EL (cell line): ENCODE measurements at places on chromosomes 13 and 19.
A peak's percentile ranks its signal among the peaks of the same experiment; 100 is the strongest.

DNA sequence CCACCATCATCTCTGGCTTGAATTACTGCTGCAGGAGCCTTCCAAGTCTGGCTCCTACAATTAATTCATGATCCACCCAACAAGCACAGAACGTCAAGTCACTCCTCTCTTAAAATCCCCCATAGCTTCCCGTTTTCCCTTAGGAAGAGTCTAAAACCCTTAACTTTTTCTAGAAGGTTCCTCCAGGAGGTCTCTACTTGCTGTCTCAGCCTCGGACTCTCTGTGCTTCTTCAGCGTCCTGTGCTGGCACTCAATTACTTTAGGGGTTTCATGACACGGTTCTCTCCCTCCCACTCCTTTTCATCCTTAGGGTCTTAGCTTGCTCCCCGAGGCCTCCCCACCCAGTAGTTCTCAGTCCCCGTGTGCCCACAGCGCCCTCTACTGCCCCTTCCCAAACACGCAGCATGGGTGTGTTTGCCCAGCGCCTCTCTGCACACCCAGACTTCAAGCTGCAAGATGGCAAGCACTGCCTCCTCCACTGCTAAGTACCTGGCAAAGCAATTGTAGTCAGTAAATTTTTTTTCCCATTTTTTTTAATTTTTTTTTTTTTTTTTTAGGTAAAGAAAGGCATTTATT lies 25.8 kb upstream of the MAP3K10 start:
- peak; percentile 47 for DNase-seq

DNA sequence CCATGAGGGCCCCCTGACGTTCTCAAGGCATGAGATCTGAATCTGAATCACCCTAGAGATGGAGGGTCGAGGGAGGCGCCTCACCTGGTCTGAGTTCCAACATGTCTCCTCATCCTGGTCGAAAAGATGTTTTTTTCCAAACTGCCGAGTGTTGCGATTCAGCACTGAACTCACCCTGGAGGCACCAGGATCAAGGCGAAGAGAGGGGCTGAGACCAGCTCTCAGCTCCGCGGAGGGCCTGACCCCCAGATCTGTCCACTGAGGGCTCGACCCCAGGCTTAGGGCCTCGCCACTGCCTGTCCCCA lies 555 bp downstream of the NR2C2AP start:
- DNase-seq = no peak

DNA sequence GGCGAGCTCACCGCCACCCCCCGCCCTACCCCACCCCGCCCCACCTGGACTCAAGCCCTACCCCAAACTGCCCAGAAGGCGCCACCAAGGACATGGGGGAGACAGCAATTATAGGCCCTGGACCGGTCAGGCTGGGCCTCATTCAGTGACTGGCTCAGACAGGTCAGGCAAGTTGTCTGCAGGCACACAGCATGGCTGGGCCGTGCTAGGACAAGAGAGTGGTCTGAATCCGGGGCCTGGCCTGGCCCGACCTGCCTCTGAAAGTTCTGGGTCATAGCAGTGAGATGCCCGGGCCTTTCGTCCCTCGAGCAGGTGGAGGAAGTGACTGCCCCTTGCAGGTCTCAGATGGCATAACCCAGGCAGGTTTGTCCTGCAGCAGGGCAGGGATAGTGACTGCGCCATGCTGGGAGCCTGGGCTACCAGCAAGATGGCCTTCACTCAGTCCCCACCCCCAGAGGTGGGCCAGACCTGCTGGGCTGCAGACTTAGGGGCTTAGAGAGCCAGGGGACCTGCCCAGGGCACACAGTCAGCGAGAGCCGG lies 21.0 kb downstream of the COMP start:
- DNase-seq = no peak

DNA sequence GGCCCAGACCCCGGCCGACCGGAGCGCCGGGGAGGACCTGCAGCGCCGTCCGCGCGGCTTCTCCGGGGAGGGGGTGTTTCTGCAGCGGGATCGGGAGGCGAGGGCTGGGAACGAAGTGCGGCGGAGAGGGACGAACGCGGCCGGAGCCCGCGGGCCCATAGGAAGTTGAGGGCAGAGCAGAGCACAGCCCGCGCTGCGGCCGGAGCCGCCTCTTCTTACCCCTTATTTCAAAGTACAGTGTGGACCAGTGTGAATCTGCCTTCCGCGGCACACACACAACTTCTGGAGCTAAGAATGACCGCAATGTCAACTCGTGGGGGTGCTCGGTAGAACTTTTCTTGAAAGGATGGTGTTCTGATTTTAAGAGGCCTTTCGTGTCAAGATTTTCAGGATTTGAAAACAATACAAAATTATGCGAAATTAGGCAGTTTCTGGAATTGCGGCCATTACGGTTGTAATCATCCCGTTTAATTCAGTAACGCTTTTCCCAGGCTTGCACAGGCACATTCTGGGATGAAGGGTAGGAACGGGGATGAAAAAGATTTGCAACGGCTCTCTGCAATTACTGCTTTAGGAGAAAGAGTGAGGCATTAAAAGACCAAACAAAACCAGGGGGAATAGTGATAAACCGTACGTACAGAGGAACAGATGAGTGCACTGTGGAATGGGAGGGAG lies 821 bp downstream of the TDRD3 start:
- peak; percentile 69 for DNase-seq

DNA sequence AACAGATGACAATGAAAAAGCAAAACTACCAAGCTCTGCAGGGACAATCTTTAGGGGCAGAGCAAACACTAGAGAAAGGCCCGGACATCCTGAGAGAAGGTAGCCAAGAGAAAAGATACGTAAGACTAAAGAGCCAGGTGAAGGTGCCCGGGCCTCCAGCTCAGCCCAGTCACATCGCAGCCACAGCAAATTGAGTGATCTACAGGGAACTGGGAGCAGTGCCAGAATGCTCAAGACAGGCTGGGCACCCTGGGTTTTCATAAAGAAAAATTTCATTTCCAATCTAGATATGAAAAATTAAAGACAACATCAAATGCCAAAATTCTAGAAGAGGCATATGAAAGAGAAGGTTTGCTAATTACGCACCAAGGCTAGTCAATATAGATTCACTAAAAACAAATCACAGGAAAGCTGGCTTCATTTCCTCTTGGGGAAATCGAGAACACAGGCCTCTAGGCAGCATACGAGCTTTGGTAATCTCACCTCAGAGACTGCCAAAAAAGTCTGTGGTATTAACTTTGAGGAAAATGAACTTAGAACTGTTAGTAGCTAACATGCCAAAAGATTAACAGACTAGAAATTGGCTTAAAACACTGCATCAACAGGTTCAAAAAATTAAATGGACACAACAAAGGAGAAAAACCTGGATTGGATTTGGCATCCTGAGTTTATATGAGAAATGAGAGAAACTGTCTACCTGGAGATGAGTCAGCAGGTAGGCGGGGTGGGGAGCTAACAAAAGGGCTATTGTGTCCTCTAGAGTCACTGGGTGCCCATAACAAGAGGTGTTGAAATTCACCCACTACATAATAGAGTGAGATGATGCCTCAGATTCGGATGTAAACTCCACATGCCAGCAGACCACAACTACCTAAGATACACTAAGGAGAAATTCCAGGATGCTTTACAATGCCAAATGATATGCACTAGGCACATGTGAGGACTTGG lies 6.6 kb downstream of the ANKRD10 start:
- no peak for DNase-seq
